ENCODE measurements at places on chromosomes 3 and 15.

GRCh38 chr15:88950600-88951160, 37.5 kb upstream of the MFGE8 start:
- DNase-seq, result no peak

GRCh38 chr15:29050870-29051269, 165.1 kb downstream of the APBA2 start:
- peak; percentile 12 for DNase-seq

- DNase-seq, result no peak
Observed at GRCh38 chr3:127158614-127159229, 34.2 kb upstream of the PRR23E start.

DNA sequence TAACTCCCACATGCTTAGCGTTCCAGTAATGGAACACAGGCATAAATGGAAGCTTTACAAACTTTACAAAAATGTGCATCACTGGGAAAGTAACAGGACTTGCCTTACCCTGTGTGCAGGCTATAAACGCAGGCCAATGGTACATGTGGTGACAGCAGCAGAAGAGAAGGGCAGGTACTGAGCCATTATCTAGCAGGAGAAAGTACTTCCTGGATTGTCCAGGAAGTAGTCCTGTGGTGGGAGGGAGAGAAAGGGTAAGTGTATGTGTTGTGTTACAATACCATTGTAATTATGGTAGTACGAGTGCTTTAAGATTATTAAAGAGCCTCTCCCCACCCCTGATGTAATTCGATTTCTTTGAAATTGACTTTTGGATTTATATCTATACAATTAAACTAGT, 5.3 kb downstream of the ATP1B3 start:
- no peak for DNase-seq

DNA sequence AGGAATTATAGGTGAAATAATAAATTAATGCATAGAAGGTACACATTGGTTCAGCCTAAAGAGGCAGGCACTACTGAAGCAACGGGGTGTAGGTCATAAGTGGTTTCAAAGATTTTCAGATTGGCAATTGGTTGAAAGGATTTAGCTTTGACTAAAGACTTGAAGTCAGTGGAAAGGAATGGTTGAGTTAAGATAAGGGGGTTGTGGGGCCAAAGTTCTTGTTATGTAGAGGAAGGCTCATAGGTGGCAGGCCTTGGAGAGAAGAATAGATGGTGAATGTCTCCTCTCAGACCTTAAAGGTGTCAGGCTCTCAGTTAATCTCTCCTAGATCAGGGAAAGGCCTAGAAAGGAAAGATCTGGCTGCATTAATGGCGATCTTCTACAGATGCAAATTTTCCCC, 209.8 kb downstream of the ATP10A start:
- DNase-seq, result no peak

GRCh38 chr3:134029256-134029733, 430 bp downstream of the SLCO2A1 start:
- no peak for DNase-seq

- no peak for DNase-seq
Observed at GRCh38 chr3:182632077-182632393, 161.3 kb upstream of the ATP11B start.

DNA sequence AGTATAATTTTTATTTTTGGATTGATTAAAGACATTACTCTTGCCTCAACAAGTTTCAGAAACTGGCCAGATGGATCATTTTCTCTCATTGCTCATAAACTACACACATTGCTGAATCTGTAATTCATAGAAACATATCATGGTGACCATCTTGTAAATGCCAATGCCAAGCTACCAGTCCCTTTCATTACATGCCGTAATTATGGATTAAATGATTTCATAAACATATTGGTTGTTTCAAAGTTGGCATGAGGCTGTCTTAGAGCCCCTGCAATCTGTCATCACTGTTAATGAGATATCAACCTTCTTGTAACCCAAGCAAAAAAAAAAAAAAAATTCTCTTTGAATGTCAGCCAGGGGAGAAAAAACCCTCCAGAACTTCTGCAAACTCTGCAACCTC, 112.2 kb downstream of the DCLK3 start:
- no peak for DNase-seq

DNA sequence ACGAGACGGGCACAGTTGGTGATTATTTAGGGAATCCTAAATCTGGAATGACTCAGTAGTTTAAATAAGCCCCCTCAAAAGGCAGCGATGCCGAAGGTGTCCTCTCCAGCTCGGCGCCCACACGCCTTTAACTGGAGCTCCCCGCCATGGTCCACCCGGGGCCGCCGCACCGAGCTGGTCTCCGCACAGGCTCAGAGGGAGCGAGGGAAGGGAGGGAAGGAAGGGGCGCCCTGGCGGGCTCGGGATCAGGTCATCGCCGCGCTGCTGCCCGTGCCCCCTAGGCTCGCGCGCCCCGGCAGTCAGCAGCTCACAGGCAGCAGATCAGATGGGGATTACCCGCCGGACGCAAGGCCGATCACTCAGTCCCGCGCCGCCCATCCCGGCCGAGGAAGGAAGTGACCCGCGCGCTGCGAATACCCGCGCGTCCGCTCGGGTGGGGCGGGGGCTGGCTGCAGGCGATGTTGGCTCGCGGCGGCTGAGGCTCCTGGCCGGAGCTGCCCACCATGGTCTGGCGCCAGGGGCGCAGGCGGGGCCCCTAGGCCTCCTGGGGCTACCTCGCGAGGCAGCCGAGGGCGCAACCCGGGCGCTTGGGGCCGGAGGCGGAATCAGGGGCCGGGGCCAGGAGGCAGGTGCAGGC, 318.0 kb downstream of the FGF12 start:
- DNase-seq, result no peak

- no peak for DNase-seq
Observed at GRCh38 chr3:49456466-49456865, 13.6 kb upstream of the DAG1 start.

- DNase-seq, result no peak
Observed at GRCh38 chr15:88258093-88258641, 1.6 kb upstream of the NTRK3 start.

DNA sequence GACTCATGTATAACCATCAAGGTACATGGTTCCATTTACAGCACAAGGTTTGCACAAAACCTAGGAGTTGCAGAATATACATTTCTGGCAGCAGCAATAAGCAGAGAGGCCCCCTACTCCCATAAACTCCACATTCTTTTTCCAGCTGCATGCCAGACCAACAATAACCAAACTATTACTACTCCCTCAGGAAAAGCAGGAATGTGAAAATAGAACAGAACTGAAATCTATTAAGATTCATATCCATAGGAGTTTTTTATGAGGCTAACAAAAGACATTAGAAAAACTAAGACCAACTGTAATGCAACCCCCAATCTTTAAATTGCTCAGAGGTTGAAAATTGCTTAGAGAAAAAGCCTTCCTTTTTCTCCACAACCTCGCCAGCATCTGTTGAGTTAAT, 27.6 kb upstream of the TOP2B start:
- DNase-seq, result no peak

DNA sequence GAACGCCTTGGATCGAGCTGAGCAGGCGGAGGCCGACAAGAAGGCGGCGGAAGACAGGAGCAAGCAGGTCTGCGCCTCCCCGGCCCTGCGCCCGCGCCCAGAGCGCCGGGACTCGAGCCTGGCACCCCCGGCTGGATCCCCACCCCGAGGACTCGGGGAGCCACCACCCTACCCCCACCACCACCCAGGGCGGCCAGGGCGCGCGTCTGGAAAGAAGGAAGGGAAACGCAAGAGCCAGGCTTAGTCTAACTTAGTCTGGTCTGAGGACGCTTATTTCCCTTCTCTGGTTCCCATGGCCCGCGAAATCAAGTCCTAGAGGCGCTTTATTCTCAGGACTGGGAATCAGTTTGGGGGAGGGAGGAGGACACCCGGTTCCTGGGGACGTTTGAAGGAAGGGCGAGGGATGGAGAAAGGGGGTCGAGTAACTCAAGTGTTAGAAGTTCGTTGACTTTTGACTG, 359 bp downstream of the TPM1 start:
- no peak for DNase-seq

DNA sequence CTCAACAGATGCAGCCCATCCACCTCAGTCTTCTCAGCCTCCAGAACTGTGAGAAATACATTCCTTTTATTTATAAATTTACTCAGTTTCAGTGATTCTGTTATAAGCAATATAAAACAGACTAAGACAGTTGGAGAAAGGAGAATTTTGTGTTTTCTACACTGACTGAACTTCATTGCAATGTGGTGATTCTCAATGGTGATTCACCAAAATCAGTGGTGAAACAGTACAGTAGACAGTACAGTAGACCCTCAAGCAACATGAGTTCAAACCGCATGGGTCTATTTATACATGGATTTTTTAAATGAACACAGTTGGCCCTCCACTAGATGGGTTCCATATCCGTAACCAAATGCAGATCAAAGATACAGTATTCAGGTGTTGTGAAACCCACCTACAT, 403.1 kb upstream of the TGFBR2 start:
- no peak for DNase-seq

DNA sequence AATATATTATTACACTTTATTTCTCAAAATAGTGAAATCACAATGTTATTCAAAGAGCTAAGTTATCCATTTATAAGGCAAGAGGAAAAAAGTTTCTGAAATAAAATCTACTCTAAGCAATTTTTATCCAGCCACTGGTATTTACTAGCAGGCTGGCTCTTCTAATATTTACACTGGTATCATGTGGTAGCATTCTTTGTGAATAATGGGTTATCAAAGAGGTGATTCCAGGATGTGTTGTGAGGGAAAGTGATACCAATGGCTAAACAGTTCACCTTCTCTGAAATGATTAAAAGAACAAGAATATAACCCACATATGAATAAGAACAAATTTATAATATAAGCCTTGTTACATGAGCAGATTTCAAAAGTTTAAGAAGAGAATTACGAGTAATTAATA, 44.1 kb downstream of the DHX36 start:
- no peak for DNase-seq

- no peak for DNase-seq
Observed at GRCh38 chr3:15086263-15086662, 12.7 kb downstream of the RBSN start.

DNA sequence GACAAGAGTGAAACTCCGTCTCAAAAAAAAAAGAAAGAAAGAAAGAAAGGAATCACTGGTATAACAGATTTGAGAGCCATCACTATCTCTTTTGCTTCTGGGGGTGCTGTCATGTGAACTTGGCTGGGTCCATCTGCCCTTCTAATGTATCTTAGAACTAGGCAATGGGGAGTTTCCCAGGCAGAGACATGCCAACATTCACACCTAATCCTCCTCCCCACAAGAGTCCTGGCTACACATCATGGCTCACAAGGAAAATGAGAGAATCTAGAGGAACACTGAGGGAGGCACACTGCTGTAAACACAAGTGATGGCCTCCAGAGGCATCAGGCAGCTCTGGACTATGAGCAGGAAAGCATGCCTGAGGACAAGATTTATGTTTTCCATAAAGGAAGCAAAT, 67.8 kb upstream of the PPP2R3A start:
- no peak for DNase-seq

GRCh38 chr3:96347289-96347688, 467.1 kb upstream of the EPHA6 start:
- DNase-seq, result no peak

- no peak for DNase-seq
Observed at GRCh38 chr3:139664958-139665357, 12.8 kb downstream of the NMNAT3 start.

GRCh38 chr15:31268108-31268501, 58.5 kb upstream of the KLF13 start:
- DNase-seq, result no peak

DNA sequence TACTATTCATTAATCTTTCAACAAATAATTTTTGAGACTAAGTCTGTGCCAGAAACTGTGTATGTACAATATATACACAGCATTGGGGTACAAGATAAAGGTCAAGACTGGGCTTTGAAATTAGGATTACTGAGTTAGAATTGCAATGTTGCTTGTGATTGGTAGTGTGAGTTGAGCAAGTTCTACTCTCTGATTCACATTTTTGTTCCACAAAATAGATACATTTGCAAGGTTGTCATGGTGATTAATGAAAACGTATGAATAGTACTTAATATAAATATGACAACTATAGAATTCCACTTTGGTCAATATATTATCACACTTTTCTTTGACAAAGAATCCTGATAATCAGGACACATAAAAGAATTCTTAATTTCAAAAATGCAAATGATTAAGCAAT, 314.6 kb downstream of the GBE1 start:
- no peak for DNase-seq

- DNase-seq, result no peak
Observed at GRCh38 chr3:100149713-100150415, 35.6 kb upstream of the FILIP1L start.

DNA sequence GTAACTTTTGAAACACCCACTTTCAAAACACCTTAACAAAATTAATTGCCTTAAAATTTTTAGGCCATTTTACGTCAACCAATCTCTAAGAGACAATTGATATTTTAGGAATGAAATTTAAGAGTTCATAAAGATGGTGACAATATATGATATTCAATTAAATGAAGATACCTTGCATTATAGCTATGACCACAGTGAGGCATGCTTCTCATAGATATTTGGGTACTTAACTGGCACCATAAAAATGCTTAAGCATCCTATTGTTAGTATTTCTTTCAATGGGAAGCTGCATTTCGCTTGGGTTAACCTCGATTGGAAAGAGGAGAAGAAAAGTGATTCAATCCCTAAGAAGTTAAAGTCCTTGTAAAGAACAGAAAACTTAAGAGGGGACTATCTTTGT, 209.0 kb downstream of the GAP43 start:
- no peak for DNase-seq

- no peak for DNase-seq
Observed at GRCh38 chr3:126542340-126543241, 16.1 kb downstream of the C3orf22 start.

GRCh38 chr3:2950159-2950558, 160.0 kb downstream of the IL5RA start:
- DNase-seq, result no peak

DNA sequence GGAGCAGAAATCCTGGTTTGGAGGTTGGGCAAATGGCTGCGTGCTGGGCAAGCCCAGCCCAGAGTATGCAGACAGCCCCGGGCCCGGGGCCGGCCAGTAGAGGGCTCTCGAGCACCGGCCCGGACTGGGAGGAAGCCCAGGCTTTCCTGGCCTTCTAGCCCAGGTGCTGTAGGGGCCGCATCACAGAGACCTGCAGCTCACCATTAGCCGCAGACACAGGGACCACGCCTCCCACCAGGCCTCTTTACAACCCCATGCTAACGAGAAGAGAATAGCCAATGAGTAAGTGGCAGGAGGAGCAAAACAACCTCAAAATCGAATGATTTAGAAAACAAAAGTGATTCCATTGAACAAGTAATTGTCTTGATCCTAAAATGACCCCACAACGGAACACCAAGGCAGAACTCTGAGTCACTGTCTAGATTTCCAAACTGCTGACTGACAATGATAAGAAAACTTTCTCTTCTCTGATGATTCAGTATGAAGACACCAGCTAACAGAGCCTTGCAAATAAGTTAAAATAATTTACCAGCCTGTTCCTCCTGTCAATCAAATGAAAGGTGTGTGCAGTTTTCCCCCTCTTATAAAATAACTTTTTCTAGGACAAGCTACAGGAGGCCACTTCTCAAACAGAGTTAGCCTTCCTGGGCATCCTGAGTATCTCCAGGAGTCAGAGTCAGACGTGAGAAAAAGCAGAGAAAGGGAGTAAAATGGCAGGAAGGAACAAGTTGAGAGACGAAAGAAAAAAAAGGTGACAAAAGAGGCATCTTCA, 102.2 kb downstream of the DGKG start:
- DNase-seq, result peak; percentile 28
